Occipital lobe (tissue), 3 donors: ENCODE measurements at places on chromosomes 13 and 19. TPM values are rescaled to one million over a fixed set of nuclear protein-coding genes. Genes with fewer than 3 reads are reported as not detected.

GRCh38 chr19:45327404-45328143 lies 4.9 kb upstream of the CKM start:
- no peak for DNase-seq

- no peak for DNase-seq
Measured at GRCh38 chr13:33879118-33879517, 61.2 kb downstream of the RFC3 start.

DNA sequence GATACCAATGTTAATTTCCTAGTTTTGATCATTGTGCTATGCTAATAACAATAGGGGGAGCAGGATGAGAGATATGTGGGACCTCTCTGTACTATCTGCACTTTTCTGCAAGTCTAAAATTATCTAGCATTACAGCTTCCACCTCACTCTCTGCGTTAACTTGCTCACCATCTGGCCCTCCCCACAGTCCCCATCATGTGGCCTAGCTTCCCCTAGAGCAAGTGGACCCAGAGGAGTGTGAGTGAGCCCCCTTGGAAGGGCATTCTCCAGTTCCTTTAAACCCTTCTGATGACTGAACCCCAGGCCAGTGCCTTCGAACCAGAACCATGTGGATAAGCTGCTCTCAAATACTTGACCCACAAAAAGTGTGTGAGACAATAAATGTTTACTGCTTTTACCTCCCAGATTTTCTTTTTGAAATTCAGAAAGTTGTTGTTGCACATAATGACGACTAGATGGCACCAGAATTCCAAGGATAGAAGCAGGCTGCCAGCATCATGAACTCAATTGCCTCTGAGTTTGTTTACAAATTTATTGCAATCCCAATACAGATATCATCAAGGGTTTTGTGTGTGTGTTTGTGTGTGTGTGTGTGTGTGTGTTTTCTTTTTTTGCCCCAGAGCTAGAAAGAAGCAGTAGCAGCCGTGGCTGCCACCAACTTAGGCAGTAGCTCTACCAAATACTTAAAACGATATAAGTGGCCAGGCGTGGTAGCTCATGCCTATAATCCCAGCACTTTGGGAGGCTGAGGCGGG lies 49.0 kb upstream of the ZNF780A start:
- DNase-seq, result no peak

DNA sequence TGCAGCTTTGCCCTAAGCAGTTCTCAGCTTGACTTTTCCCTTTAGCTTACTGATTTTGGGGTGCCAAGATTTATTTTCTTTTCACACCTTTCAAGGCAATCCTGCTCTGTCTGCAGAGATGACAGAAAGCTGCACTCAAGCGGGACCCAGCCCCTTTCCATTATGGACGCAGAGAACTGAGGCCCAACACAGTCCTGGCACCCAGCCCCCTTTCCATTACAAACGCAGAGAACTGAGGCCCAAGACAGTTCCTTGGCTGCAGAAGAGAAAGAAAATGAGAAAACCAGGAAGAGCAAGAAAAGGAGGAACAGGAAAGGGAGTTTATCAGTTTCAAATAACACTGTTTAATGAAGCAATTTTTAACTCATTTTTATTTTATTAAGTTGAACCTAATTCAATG lies 36.8 kb upstream of the ATP11A start:
- no peak for DNase-seq

DNA sequence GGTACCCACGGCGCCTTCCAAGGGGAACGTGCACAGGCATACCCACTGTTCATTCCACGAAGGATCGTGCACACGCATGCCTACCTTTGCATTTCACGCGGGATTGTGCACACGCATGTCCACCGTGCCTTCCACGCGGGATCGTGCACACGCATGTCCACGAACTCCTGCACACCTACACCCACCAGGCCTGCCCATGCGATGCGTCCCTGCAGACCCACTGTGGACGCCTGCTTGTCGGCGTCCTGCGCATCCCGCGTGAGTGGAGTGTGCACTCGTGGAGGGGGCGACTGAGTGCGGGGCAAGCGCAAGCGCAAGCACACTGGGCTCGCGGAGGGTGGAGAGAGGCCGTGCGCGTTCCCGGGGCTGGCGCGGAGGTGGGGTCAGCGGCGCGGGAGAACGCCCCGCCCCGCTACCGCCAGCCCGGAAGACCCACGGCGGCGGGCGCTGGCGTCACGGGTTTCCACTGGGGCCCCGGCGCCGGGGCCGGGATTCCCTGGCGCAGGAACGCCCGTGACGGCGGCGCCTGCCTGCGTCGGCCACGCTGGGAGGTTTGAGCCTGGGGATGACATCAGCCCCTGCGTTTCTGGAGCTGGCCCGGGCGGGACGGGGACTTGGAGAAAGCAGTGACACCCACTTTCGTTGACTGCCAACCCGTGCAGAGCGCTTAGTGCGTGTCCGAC lies 18.7 kb downstream of the GADD45B start:
- peak; percentile 55 for DNase-seq

DNA sequence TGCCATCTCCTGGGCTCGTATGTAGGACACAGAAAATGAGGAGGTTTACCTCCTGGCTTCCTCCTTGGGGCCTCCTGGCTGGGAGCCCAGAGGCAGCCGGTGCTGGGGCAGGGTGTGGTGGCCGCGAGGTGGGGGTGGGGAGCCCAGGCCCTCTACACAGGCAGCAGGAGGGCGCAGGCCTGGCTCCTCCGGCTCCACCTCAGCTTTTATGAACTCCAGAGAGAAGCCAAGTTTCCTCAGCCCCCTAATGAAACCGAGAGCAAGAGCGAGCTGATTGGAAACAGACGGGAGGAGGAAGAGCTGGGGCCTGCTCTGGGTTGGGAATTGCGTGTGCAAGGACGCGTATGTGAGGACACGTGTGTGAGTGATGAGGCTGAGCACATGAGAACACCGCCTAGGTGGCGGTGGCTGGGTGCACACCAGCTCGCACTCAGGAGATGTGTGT lies 23.1 kb downstream of the LYL1 start:
- no peak for DNase-seq

DNA sequence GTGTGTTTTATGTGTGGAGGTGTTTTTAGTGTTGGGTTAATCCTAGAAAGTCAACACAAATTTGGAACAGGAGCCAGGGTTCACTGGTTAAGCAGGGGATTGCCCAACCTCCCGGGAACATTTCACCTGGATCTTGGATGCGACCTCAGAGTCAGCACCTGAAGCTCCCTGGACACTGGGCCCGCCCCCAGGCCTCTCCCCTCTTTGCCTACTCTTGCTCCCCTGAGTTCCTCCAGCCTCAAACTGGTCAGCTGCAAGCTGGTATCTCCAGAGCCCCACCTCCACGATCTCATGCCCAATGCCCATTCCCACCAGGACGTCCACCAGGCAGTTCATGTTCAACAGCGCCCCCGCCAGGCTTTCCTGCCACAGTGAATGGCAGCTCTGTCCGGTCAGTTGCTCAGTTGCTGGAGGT lies 9.7 kb downstream of the HSD17B14 start:
- no peak for DNase-seq

DNA sequence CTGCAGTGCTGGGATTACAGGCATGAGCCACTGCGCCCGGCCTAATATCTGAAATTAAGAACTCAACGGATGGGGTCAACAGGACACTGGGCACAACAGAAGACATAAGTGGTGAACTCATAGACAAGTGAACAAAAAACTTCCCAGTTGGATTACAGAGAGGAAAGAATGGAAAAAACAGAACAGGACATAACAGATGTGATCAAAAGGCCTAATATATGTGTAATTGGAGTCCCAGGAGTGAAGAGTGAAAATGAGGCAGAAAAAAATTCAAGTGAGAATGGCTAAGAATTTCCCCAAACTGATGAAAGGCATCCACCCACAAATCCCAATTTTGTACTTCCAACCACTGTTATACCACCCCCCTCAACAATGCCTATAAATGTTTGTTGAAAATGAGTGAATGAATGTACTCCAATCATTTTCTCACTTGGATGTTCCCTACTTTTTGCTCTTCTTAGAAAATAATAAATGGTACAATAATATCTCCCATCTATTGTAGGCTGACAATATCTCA lies 18.3 kb upstream of the ANGPTL8 start:
- no peak for DNase-seq

GRCh38 chr19:1734321-1734966 lies 18.9 kb upstream of the ONECUT3 start:
- no peak for DNase-seq

- no peak for DNase-seq
Measured at GRCh38 chr19:15897738-15898276, at the start of gene CYP4F2. TSS of gene CYP4F2 (minus strand) at chr19:15898074. CDS start at chr19:15897611, 463 bp downstream.

DNA sequence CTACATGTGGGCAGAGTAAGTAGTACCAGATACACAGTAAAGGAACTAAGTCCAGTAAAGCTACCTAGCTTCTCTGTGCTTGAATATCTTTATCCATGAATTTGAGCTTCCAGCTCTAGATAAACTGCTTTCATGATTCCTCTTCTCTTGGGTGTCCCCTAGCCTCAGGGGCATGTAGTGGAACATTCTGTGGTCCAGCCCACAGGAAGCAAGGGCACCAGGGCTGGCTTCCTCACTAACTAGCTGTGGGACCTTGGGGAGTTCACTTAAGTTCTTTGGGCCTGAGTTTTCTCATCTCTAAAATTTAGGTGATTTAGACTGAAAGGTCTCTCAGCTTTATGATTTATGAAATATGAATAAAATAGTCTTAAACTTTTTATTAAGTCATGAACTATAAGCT lies 185.7 kb downstream of the KATNAL1 start:
- DNase-seq, result no peak

The PSG5 gene
- total RNA-seq, result not detected

The NLRP5 gene
- not detected for total RNA-seq

The RNF17 gene
- not detected for total RNA-seq
